ENCODE measurements at places on chromosomes 1 and 21. TPM values are rescaled to one million over a fixed set of nuclear protein-coding genes. Genes with fewer than 3 reads are reported as not detected.

TMEM125 gene
- not detected for total RNA-seq

CELA2A gene
- not detected for total RNA-seq

CFAP107 gene
- not detected for total RNA-seq

FOXJ3 gene
- 89.1 TPM for total RNA-seq

FAM72C gene
- 0.30 TPM for total RNA-seq

GORAB gene
- 20.7 TPM for total RNA-seq

NEK2 gene
- total RNA-seq, result 1.6 TPM

NBPF6 gene
- 0.20 TPM for total RNA-seq

OR2W3 gene
- total RNA-seq, result 0.72 TPM

Measured in T-helper 17 cell (primary cell).